ENCODE measurements at places on chromosomes 2 and 18.

DNA sequence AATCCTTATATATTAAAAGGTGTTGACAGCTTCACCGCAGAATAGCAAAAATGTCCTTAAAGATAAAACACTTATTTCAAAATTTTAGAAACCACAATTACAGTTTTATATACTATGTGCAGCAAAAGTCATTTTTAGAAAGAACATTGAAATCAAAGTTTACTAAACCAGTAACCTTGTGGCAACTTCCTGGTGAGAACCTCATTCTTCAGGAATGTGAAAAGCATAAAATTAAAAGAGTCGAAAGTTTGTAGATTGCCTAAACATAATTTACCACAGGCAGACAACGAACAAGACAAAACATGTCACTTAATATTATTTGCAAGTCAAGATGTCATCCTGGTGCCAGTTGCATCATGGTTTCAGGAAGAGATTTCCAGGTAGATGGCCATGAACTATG, 108.3 kb upstream of the NRP2 start:
- DNase-seq, result no peak

DNA sequence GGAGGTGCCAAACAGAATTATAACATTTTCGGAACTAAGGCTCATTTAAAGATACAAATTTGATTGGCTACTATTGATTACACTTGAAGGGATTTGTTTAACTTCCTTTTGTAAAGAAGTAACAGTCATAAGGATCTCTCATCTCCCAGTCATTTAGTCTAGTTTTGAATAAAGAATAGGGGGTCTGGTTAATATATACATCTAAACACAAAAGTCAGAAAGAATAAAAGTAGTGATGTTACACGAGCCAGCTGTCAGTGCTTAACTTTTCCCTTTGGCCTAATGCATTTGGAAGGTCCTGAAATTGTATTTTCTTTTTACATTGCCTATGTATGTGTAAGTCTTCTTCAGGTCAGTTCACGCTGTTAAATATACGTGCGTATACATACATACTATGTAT, 8.1 kb downstream of the SEPTIN2 start:
- no peak for DNase-seq

- no peak for DNase-seq
Observed at GRCh38 chr18:36456622-36457021, 159.1 kb downstream of the FHOD3 start.

DNA sequence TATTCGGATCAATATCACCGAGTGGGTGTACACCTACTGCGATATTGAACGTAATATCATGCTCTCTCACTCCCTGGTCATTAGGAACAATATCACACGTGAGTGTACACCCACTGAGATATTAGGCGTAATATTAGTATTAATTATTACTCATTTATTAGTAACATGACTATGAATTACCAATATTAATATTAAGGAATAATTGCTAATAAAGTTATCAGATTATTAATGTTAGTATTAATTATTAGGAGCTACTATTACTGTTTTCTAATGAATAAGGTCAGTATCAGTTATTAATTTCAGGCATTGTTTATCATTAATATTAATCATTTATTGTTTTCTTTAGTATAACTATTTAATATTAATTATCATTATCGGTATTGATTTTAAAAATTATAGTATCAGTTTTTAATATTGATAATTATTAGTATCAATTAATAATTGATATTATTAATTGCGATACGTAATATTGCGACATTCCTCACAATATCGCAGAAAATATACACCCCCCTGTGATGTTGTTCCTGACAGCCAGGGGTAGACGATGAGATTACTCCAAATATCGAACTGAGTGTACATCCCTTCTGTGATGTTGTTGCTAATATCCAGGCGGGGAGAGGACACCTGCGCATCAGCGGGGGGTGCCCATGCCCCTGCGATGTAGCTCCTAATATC, 84.2 kb downstream of the DAPL1 start:
- DNase-seq, result no peak

DNA sequence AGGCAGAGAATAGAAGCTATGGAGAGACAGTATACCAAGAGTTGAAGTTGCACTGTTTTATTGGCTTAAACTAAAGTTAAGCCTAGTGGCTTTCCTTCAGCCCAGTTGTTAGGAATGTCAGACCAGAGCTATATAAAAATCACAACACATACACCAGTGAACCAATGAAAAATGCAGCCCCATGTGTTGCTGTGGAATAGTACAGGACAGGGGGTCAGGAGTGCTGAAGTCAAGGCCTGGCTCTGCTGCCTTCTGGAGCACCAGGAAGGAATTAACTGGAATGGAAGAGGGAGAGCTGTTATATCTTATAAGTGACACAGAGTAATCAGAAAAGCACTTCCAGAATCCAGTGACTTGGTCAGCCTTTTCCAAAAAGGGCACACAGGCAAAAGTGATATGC, 58.9 kb downstream of the OSR1 start:
- no peak for DNase-seq

GRCh38 chr2:11495844-11496681, 30.1 kb upstream of the E2F6 start:
- no peak for DNase-seq

- no peak for DNase-seq
Observed at GRCh38 chr2:29463181-29463900, 348.1 kb downstream of the CLIP4 start.

DNA sequence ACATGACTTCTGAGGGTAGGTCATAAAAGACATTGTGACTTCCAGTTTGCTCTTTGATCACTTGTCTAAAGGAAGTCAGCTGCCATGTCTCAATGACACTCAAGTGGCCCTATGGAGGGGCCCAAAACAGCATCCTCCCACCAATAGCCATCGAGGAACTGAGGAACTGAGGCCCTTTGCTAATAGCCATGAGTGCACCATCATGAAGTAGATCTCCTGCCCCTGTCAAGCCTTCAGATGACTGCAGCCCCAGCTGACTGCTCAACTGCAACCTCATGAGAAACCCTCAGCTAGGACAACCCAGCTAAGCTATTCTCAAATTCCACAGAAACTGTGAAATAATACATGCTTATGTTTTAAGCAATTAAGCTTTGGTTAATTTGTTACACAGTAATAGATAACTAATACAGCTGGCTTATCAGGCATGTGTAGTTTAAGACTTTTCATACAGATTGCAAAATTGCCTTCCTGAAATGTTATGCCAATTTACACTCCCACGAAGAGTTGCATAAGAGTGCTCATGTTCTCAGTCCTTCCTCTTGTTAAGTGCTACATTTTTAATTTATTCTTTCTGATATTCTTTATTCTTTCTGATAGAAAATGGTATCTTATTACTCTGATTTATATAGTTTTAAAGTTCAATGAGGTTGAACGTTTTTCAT, 105.6 kb upstream of the NDUFV2 start:
- no peak for DNase-seq

- DNase-seq, result no peak
Observed at GRCh38 chr2:10338270-10339188, 35.8 kb downstream of the HPCAL1 start.

DNA sequence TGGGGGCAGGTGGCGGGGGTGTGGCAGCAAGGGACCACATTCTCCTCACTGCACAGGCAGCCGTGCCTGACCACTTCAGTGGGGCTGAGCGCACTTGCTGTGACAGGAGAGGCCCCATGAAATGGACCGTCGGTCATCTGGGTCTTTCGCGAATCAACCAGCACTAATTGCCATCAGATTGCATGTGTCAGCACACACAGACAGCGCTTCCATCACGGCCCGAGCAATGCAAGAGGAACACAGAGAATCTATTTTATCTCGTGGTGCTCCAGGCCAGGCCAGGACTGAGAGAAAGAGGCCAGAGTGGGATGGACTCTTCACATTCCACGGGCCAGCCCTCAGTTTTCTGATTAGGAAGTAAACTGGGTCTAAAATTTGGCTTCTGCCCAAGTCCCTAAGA, 87.0 kb downstream of the EIPR1 start:
- no peak for DNase-seq

DNA sequence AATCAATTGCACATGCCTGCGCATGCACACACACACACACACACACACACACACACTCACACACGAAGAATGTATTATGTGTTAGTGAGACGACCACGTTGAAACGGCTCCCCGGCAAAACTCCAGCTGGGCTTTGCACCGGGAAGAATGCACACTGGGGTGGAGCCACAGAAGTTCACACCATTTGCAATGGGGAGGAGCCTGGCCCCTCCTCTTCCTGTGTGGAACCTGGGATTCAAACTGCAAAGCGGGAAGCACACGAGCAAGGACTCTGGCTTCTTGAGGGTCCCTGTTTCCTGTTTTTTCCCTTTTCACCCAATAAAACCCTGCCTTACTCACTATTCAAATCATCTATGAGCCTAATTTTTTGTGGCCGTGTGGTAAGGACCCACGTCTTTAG, 304.0 kb upstream of the TMEFF2 start:
- DNase-seq, result no peak
